NCI-H1092 (cell line): ENCODE measurements at places on chromosomes 7 and 10.
A peak's percentile ranks its signal among the peaks of the same experiment; 100 is the strongest.

GRCh38 chr10:34160595-34160994 is 654.5 kb downstream of the PARD3 start:
- DNase-seq, result no peak

DNA sequence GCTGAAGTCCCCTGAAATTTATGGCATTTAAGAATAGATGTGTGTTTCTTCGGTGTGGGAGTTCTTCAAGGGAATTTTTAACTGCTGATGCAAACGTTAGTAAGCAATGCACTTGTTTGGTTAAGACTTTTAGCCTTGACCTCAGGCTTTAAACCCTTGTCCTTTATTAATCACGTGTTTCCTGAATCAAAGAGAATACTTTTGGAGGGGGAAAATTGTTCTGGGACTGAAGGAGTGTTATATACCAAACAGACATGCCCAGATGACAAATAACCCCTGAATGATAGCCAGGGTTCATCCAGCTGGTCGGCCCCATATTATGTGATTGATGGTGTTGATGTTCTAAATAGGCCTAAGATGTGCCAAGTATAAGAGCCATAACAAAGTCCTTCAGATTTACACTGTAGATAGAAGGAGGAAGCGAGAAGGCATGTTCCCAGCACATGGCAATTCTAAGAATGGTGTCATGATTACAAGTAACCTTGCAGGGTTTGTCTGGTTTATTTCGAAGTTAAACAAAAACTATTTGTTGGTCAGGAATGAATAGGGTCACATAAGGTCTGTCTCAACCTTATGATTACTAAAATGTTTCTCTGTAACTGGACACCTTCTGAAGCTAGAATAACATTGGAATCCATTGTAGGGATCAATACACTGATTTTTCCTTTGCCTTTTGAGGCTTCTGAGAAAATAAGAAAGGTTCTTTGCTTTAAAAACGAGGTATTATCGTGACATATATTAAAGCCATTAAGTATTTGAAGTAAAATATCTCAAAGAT is 124.2 kb upstream of the SEM1 start:
- no peak for DNase-seq

DNA sequence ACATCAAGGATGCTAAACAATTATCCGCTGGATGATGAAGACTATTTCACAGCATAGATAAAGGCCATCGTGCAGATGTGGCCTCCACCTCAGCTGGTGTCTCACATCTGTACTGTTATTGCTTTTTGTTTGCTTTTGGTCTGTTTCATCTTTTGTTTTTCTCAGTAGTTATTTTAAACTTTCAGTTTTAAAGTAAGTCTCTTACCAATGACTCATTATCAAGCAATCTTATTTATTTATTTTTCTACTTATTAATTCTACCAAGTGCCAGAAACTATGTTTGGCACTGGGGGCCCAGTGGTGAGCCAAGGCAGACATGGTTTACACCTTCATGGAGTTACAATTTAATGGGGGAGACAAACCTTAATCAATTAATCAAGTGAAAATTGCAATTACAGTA is 250.9 kb upstream of the TMEM72 start:
- DNase-seq, result no peak

GRCh38 chr10:125149036-125149679 is 11.2 kb downstream of the CTBP2 start:
- peak; percentile 64 for DNase-seq

- DNase-seq, result no peak
These were observed 10.7 kb downstream of the CTBP2 start for GRCh38 chr10:125149680-125150047.

GRCh38 chr7:37942934-37943610 is 22.6 kb downstream of the EPDR1 start:
- no peak for DNase-seq

GRCh38 chr10:90148116-90148855 is 446.9 kb downstream of the KIF20B start:
- DNase-seq, result peak; percentile 5

DNA sequence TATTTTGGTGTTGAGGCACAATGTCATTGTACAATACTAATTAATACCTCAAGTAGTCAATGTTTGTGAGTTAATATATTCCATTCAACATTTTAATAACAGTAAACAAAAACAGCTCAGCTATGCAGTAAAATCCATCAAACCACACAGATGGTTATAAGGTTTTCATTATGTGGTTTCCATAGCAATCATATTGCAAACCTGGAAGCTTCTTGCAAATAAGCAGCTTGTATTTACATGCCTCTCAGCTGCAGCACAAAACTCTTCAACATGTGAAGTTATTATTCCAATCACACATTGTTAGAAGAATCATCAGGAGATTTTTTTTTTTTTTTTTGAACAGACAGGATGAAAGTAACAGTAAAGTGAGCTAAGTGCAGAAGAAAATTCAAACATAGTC is 170.2 kb downstream of the SKAP2 start:
- DNase-seq, result no peak

DNA sequence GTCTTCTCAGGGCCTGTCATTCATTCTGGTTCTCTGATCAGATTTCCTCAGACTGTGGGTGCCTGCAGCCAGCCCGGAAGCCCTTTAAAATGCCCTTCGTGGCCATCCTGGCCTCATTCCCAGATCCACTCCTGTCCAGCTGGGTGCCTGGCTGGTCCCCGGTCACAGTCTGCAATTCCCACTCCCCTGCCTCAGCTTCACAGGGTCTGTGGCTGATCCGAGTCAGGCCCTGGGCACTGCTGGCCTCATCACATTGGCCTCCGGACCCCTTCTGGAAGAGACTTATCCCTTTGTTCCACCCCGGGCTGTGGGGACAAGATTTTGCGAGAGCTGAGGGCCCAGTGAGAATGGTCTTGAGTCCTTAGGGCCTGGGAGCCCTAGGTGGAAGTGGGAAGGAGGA is 12.1 kb downstream of the DOCK1 start:
- DNase-seq, result no peak

GRCh38 chr10:30751678-30752331 is 122.3 kb upstream of the LYZL2 start:
- DNase-seq, result no peak

- DNase-seq, result no peak
These were observed 4.1 kb upstream of the BMPER start for GRCh38 chr7:33901199-33901598.

DNA sequence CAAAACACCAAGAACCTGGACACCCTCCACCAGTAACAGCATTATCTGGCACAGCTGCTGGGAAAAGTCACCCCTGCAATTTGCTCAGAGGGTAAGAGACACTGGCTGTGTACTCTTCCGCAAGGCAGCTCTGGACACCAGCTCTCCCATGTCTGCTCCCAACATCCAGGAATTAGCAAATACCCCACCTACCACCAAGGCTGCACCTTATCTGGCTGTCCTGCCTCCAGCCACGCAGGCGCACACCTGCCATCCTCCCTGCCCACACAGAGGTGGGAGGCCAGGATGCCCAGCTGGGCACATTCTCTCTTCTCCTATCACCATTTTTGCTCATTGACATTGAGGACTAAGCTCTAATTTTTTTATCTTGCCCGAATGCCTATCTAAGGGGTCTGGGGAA is 20.3 kb upstream of the BNIP3 start:
- DNase-seq, result no peak

GRCh38 chr10:74991435-74991834 is 120.0 kb upstream of the SAMD8 start:
- no peak for DNase-seq

GRCh38 chr10:116178086-116178605 is 94.9 kb downstream of the GFRA1 start:
- no peak for DNase-seq

DNA sequence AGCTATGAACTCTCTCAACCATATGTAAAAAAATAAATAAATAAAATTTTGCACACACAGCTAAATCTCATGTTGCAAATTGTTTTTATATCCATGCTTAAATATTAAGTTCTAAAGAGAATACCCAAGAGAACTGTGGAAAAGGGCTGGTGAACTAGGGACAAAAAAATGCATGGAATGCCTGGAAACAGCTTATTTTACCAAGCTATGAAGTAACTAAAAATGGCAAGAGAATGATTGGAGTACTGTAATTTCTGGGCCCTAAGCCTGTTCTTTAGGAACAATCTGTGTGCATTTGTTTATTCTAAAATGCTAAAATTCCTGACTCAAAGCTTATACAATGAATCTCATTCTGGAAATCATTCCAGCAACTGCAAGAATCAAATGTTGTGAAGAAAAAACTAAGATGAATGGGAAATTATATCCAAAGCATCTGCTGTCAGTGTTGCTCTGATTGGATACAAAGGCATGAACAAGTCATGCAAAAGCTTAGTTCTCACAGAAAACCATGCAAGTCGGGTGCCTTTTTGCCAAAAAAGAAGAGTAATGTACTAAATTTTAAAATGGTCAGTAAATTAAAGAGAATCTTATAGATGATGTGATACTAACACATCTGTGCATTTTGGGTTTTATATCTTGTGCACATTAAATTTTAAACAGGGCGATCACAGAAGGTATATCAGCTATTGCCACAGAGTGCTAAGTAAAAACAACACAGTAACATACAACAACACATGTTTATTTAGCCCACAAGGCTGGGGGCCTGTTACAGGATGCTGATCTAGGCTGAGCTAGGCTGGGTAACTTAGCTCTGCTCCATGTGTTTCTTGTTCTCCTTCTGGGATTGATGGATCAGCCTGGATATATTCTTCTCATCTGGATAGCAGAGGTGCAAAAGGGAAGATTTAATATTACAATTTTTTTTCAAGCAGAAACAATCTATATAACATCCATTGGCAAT is 453.5 kb upstream of the SEMA3A start:
- DNase-seq, result no peak

DNA sequence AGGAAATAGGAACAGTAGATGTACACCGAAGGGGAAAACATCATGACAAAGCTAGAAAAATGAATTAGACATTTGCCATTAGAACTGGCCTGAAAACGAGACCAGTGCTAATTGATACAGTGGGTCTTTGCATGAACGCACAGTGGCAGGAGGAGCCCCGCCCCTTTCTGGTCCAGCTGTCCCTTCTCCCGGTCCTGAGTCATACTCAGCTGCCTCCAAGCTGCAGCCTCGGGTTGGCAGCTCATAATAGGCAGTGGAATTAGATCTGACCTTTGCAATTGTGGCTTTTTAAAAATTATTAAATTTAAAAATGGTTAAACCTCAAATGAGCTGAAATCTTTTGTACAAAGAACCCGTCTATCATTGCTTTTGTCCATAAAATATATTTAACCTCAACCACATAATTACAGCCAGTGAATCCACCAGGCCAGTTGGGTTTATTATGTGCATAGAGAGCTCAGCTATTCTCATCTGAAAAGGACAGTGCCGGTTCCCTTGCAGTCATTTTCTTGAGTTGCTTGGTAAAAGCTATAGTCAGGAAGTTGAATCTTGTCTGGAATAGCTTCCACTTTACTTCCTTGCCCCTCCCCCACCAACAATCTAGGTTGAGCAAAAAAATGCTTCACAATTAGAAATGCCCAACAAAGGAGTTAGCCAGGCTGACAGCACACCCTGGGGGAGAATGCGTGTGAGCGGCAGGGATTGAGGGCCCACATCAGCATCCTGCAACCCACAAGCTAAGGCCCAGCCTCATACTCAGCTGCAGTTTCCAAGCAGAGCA is 147.1 kb downstream of the BUB3 start:
- DNase-seq, result peak; percentile 37

GRCh38 chr7:826230-826917 is 5.9 kb upstream of the SUN1 start:
- DNase-seq, result no peak

DNA sequence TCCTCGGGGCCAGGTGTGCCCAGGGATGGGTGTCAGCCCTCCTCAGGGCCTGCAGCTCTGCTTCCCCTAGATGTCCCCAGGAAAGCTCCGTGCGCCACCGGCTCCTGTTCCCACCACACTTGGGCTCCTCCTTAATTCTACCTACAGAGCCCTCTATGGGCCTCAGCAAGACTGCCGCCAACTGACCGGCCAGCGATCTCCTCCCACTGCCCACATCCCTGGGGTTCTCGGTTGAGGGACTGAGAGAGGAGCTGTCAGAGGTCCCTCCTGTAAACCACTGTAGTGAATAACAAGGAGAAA is 5.3 kb upstream of the LDB3 start:
- DNase-seq, result no peak

DNA sequence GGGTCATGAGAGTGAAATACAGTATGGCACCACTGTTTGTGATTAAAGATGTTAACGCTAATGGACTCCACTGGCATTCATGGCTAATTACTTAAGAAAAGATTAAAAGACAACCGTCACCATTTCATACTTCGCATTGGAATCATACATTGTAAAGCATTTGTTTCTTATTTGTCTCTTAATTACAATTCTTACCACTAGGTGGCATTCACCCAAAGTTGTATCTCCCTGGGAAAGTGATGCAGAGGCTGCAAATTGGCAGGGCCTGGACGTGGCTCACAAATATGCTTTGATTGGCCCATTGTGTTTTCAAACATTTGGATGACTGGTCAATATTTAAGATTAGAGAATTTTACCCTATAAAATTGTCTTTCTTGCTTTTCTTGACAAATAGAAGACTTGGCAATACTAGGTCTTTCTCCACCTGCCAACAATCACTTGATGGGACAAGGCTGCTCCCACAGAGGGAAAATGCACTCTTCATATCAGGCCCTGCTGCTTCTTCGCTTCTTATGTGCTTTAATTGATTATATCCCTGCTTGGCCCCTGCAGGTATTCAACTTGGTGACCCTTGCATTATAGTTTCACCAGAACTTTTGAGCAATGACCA is 72.1 kb upstream of the STARD3NL start:
- DNase-seq, result peak; percentile 12

- no peak for DNase-seq
These were observed 18.5 kb upstream of the UBE3C start for GRCh38 chr7:157120181-157120580.

GRCh38 chr10:132158122-132158741 is 28.5 kb upstream of the DPYSL4 start:
- DNase-seq, result no peak
